Hepatocyte (in vitro differentiated cells): ENCODE measurements at places on chromosomes 7 and 10.

DNA sequence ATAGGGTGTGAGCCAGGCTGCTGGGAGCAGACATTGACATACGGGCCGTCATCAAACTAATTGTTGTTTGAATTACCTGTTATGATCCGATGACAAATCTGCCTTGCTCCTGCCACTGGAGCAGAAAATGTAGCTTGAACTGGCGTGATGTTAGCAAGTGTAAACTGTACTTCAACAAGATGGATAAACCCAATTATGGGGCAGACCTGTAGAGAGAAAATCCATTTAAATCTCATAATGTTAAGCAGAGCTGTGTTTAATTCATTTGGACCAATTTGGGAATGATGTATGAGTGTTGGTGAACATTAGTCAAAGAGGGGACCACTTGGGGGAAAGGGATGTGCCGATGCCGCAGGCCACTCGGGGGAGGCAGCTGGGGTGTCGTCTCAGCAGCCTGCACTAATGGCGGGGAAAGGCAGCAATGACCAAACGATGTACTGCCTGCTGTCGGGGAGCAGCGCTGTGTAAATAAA is 27.4 kb downstream of the TCF7L2 start:
- no peaks in the 10 kb centered on the region for H3K4me1 ChIP-seq
- H3K4me3 ChIP-seq: no peak overlapping the region
- no peaks in the 10 kb centered on the region for H3K27me3 ChIP-seq
- no peak overlapping the region for H3K27ac ChIP-seq

DNA sequence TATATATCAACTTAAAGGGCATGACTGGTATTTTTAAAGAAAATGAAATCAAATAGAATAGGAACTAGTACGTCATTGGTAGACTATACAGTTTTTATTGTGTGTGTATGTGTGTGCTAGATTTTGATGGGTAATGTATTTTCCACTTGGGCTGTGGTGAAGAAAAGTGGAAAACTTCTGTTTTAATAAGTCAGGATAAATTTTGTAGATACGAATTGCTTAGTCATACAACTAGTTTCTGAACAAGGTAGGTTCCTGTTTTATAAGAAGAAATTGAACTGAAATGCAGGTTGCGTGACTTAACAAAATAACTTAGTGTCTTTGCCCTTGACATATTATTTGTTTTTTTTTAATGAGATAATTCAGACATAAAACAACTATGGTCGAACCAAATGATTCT is 24.3 kb downstream of the UBN2 start:
- no peak overlapping the region for H3K27ac ChIP-seq
- no peak for DNase-seq
- H3K4me3 ChIP-seq: no peak overlapping the region
- H3K27me3 ChIP-seq: no peaks in the 10 kb centered on the region
- no peaks in the 10 kb centered on the region for H3K4me1 ChIP-seq

DNA sequence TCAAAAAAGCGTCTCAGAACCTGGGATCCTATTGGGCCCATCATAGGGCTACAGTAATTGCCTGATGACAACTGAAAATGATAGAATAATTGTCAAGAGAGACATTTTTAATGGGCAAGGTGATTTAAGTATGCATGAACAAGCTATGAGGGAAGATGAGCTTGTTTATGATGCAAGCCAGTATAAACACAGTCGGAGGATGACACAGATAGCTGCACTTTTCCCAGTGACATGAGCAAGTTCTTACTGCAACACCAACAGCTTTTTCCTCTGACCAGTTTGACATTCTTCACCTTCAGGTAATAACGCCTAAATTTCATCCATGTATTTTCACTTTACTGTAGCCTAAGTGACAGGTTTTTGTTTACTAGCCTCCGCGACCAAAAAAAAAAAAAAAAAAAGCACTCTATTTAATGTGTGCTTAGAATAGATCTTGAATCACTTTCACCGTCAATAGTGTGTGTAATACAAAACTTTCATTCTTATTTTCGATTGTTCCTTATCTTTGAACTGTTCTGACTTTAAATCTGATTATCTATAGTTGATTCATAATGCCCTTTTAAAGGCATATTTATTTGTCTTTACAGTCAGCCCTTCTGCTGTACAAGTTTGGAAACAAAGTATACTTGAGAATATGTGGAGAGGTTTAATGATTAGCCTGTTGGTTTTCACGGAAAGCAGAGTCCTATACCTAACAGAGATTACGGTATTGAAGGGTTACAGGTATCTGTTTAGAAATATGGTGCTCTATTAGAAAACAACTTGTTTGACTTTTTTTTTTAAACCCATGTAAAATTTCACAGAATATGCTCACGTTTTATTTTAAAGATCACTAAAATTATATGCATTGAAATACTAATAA is 1.7 kb downstream of the FOXP2 start:
- DNase-seq: no peak
- peaks cover 22% of the 10 kb centered on the region for H3K4me1 ChIP-seq
- H3K4me3 ChIP-seq: no peak overlapping the region
- no peaks in the 10 kb centered on the region for H3K36me3 ChIP-seq
- peak overlapping the region; percentile 77 for H3K27ac ChIP-seq

DNA sequence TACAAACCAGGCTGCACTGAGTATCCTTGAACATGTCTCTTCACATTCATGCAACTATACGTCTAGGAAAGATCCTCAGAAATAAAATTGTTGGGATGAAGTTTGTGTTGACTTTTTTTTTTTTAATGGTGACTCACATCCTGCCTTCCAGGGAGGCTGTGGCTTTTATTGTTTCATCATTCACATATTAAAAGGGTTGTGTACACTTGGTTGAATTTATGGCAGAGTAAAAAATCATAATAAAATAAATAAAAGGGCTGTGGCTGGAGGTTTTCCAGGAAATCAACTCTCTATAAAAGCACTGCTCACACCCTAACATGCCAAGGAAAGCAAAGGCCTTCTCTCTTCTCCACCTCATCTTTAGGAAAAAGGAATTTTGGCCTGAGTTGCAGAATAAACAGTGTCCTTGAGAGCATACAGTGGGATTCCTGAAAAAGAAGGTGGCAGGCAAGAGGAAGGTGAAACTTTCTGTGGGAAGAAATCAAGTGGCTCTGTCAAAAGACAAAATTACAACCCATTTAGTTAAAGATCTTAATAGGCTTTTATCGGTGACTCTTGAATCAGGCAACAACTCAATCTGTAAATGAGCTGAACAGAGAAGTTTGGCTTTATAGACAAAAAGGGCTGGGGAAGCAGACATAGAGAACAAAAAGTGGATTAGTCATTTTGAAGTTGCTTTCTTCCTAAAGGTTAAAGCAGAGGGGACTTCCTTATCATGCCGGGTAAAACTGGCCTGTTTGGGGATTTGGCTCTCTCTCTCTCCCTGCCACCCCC is 41.6 kb upstream of the FHIP2A start:
- H3K4me1 ChIP-seq: peaks cover 9% of the 10 kb centered on the region
- peak; percentile 27 for DNase-seq
- H3K27ac ChIP-seq: peak overlapping the region; percentile 63

GRCh38 chr7:138186951-138187351 is 110.7 kb downstream of the AKR1D1 start:
- H3K4me3 ChIP-seq: no peak overlapping the region
- H3K36me3 ChIP-seq: no peaks in the 10 kb centered on the region
- peak overlapping the region; percentile 57 for H3K27ac ChIP-seq
- DNase-seq: peak; percentile 59

DNA sequence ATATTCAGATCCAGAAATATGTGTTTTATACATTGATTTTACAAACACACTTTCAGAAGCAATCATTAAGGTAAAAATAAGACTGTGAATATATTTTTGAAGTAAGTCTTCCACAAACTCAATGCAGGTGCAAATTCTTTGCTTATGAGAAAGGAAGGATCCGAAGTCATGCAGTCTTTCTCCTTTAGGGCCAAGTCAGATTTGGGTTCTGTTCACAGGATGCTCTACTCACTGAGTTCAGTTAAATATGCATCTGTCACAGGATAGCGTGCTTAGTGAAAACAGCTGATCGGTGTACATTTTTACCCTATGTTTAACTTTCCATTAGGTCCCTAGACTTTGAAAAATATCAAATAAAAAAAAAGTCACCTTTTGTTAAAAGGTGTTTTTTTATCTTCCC is 608.5 kb downstream of the PHTF2 start:
- no peaks in the 10 kb centered on the region for H3K36me3 ChIP-seq
- H3K4me1 ChIP-seq: no peaks in the 10 kb centered on the region
- H3K27me3 ChIP-seq: no peaks in the 10 kb centered on the region
- H3K4me3 ChIP-seq: no peak overlapping the region
- DNase-seq: no peak

GRCh38 chr7:18820981-18821380 is 296.5 kb downstream of the TWIST1 start:
- DNase-seq: no peak
- no peaks in the 10 kb centered on the region for H3K36me3 ChIP-seq
- no peaks in the 10 kb centered on the region for H3K4me1 ChIP-seq
- no peak overlapping the region for H3K27ac ChIP-seq
- no peak overlapping the region for H3K4me3 ChIP-seq

- no peaks in the 10 kb centered on the region for H3K27me3 ChIP-seq
- peaks cover 7% of the 10 kb centered on the region for H3K4me1 ChIP-seq
- no peak overlapping the region for H3K4me3 ChIP-seq
- DNase-seq: no peak
- H3K36me3 ChIP-seq: no peaks in the 10 kb centered on the region
- H3K27ac ChIP-seq: no peak overlapping the region
Observed at GRCh38 chr7:33769930-33770329, 135.4 kb upstream of the BMPER start.

- H3K36me3 ChIP-seq: no peaks in the 10 kb centered on the region
- no peaks in the 10 kb centered on the region for H3K27me3 ChIP-seq
- no peaks in the 10 kb centered on the region for H3K4me1 ChIP-seq
- DNase-seq: no peak
- no peak overlapping the region for H3K4me3 ChIP-seq
Observed at GRCh38 chr7:22296916-22297315, 60.0 kb downstream of the RAPGEF5 start.

GRCh38 chr10:33623669-33624068 is 289.2 kb upstream of the NRP1 start:
- H3K4me1 ChIP-seq: no peaks in the 10 kb centered on the region
- H3K36me3 ChIP-seq: no peaks in the 10 kb centered on the region
- no peak for DNase-seq
- H3K27ac ChIP-seq: no peak overlapping the region
- H3K27me3 ChIP-seq: no peaks in the 10 kb centered on the region
- H3K4me3 ChIP-seq: no peak overlapping the region

GRCh38 chr7:148620749-148621359 is 30.3 kb downstream of the C7orf33 start:
- peak; percentile 35 for DNase-seq
- peaks cover 3% of the 10 kb centered on the region for H3K4me1 ChIP-seq
- no peak overlapping the region for H3K4me3 ChIP-seq
- no peaks in the 10 kb centered on the region for H3K27me3 ChIP-seq
- H3K36me3 ChIP-seq: no peaks in the 10 kb centered on the region

GRCh38 chr10:93313798-93314197 is 168.3 kb downstream of the MYOF start:
- no peaks in the 10 kb centered on the region for H3K27me3 ChIP-seq
- no peaks in the 10 kb centered on the region for H3K4me1 ChIP-seq
- no peak for DNase-seq
- H3K27ac ChIP-seq: no peak overlapping the region

- no peak for DNase-seq
- no peaks in the 10 kb centered on the region for H3K27me3 ChIP-seq
- no peak overlapping the region for H3K27ac ChIP-seq
Observed at GRCh38 chr10:44853796-44854195, 57.3 kb upstream of the TMEM72 start.

GRCh38 chr10:125788156-125789034 is 12.8 kb upstream of the MMP21 start:
- no peaks in the 10 kb centered on the region for H3K36me3 ChIP-seq
- no peak overlapping the region for H3K4me3 ChIP-seq
- DNase-seq: no peak
- H3K4me1 ChIP-seq: no peaks in the 10 kb centered on the region
- no peaks in the 10 kb centered on the region for H3K27me3 ChIP-seq

DNA sequence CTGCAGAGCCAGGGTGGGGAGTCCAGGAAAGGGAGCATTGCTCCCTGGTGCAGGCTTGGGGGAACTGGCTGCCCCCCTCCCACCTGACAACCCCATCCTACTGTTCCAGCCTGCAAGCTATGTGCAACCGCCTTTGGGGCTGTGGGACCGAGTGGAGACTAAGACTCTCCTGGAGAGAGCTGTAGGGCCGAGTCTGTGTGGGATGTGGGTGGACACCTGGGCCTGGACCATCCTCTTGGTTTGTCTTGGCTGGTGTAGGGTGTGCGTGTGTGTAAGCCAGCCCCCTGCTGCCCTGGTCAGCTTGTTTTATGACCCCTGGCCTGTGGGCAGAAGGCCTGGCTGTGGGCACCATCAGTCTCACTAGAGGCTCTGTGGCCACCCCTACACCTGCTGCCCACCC is 1.6 kb upstream of the RAMP3 start:
- no peaks in the 10 kb centered on the region for H3K4me1 ChIP-seq
- no peak overlapping the region for H3K27ac ChIP-seq
- peaks cover 37% of the 10 kb centered on the region for H3K27me3 ChIP-seq
- no peak for DNase-seq
- H3K36me3 ChIP-seq: no peaks in the 10 kb centered on the region

DNA sequence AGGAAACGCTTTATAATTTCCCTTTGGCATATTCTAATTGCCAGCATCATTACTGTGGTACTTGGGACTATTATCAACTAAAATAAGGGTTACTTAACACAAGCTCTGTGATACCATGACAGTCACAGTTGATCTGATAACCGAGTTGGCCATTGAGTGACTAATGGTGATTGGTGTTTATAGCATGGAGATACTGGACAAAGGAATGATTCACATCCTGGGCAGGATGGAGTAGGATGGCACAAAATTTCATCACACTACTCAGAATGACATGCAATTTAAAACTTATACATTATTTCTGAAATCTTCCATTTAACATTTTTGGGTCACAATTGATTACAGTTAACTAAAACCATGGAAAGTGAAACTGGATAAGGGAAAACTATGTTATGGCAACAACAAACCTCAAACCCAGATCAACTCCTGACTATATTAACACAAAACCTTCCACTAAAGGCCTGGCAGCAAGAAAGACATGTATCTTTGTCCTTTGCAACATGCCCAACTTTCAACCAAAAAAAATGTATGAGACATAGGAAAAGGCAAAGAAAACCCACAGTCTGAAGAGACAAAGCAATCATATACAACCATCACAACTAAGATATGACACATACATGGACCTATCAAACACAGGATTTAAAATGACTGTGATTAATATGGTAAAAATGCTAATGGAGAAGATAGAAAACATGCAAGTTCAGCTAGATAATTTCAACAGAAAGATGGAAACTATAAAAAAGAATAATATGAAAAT is 208.5 kb upstream of the NRP1 start:
- no peak overlapping the region for H3K4me3 ChIP-seq
- H3K27ac ChIP-seq: no peak overlapping the region
- no peaks in the 10 kb centered on the region for H3K27me3 ChIP-seq
- H3K4me1 ChIP-seq: no peaks in the 10 kb centered on the region
- DNase-seq: no peak
